ENCODE measurements at places on chromosomes 4 and X.

DNA sequence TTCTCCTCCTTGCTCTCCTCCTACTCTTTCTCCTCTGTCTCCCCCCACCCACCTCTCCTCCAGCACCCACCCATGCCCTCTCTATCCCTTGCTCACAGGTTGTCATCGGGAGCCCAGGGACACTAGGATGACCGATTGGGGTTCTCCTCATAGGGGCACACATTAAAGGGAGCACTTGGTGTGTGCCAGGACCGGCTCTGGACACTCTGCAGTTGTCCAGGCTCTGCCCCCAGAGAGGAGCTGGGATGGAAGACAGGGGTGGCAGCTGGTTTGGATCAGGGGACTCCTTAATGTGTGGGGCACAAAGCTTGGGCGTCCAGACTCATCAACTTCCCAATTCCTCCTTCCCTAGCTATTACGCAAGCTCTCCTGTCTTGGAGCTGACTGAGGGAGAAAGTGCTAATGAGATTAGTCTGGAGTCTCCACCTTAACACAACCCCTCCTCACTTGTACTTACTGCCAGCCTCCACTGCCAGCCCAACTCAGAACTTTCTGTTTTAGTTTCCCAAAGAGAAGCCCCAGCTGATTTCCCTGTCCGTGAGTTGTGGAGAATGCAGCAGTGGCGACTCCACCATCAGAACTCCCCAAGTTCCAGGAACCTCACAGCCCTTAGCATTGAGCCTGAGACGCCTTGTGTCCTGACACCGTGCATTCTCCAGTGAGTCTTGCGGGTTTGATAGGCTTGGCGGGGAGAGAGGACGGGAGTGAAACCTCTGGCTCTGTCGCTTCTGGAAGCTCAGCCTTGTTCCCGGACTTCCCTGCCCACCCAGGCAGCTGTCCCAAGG lies 52.2 kb downstream of the CXorf49B start:
- no peak for DNase-seq

GRCh38 chr4:31374256-31374960 lies 654.2 kb downstream of the PCDH7 start:
- DNase-seq: no peak

DNA sequence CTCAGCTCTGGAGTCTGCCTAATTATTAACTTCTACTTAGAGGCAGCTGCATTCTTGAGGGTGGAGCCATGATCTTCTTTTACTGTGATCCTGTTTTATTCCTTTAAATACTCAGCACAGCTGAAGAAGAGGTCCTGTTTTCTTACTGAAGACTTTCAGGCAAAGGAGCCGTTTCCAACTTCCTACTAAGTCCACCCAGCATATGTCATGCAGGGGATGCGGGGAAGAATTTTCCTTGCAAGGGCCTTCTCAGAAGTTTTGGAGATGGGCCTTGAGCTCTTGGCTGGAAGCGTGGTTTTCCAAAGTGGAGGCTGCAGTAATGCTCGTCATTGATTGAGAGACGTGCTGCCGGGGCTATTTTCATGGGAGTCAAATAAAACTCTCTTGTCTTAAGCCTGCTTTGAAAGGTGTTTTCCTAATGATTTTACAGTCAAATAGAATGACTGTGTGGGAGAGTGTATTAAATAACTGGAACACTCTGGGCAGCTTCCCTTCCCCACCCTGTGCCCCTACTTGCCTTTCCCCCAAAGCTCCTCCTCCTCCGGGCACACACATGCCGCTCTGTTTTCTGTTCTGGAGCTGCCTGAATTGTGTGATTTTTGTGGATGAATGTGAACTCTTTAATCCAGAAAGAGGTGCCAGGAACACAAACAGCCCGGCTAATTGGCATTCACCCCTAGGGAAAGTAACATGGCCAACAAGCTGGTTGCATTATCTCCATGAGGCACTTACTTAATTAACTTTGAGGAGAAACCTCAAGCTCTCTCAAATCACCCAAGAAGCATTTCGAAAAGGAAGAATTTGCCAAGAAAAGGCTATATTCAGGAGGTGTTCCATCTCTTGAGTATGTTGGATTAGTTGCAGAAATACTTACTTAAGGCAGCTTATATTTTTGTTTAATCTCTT lies 28.1 kb downstream of the FGF2 start:
- DNase-seq: no peak

DNA sequence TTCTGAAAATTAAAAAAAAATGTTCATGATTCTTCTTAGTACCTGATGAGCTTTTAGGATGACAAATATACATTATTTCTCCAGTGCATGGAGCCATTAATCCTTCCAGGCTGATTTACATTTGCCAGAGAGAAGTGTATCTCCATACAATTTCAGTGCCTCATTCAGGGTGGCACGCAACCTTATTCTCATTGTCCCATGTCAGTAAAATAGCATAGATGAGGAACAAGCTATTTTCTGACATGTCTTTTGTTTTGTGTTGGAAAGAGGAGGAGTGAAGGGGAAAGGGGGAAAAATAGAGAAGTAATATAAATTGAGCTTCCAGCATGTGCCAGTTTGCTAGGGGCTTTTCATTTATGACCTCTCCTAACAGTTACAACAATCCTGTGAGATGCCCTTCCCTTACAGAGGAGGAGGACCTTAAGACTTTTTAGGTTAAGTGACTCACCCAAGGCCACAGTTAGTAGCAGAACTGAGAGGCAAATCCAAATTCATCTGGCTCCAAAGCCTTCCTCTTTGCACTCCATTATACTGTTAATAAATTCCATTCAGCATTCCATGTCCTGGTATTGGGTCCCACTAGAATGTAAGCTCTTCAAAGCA lies 274.8 kb upstream of the GPC4 start:
- no peak for DNase-seq

GRCh38 chr4:158826057-158826456 lies 57.2 kb downstream of the FNIP2 start:
- no peak for DNase-seq

Data from activated T-cell treated with anti-CD3 and anti-CD28 coated beads for 4 hours (primary cell).